ENCODE measurements at places on chromosomes 6 and 20. TPM values are rescaled to one million over a fixed set of nuclear protein-coding genes. Genes with fewer than 3 reads are reported as not detected.

DNA sequence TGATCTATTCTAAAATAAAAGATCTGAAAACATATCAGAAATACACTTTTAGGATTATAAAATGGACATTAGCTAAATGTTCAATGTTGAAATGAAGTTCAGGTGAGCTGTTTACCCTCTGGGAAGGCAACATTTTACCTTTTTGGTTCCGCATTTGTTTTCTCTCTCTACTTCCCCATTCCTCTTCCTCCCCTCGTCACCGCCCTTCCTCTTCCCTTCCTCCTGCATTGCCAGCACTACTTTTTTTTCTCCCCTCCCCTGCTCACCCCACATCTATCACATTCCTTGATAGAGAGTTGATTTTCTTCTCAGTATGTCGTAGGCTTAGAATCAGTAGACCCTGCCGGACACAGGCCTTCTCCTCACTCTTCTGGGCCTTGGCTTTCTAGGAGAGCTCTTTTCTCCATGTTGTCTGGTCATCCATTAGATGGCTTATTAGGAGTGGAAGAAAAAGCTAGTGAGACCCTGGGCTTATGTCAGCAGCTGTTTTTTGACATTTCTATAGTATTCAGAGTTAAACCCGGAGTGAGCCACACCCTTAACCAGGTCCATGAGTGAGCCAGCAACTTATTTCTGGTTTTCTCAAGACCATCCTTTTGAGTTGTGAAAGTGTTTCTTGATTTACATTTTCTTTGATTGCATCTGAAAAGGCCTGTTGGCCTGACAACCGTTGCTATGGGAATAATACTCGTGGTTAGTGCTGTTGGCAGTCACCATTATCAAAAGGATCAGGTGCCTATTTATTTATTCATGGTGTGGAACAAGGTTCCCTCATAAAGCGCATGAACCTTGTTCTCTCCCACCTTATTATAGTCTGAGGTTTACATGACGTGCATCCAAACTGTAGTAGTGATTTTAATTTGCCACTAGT lies 90.9 kb downstream of the DTD1 start:
- no peak overlapping the region for H3K27ac ChIP-seq
- no peaks in the 10 kb centered on the region for H3K4me1 ChIP-seq
- no peak overlapping the region for H3K4me3 ChIP-seq
- H3K27me3 ChIP-seq: no peaks in the 10 kb centered on the region

GRCh38 chr6:30735668-30736314 lies 6.7 kb downstream of the FLOT1 start:
- no peaks in the 10 kb centered on the region for H3K27me3 ChIP-seq
- H3K27ac ChIP-seq: no peak overlapping the region
- DNase-seq: no peak
- peaks cover 38% of the 10 kb centered on the region for H3K36me3 ChIP-seq

GRCh38 chr6:160859822-160860221 lies 131.7 kb upstream of the MAP3K4 start:
- H3K27ac ChIP-seq: no peak overlapping the region
- no peaks in the 10 kb centered on the region for H3K4me1 ChIP-seq
- no peaks in the 10 kb centered on the region for H3K27me3 ChIP-seq
- no peak for DNase-seq

DNA sequence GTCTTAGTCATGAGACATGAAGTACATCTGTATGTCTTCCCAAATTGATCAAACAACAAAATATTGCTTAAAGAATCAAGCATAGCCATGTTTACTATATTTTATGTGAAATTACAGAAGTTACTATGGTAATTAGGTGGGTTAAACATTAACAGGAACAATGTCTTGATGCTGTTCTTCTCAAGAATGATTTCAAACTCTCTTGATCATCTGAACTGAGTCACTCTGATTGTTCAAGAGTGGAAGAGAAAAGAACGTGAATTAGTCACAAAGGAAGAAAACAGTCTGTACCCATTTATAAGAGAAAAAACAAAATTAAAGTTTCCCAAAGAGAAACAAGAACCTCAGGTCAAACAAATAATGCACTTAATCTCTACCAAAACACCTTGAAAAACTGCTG lies 62.2 kb upstream of the NUP153 start:
- peaks cover 32% of the 10 kb centered on the region for H3K36me3 ChIP-seq
- no peak overlapping the region for H3K4me3 ChIP-seq
- H3K27me3 ChIP-seq: no peaks in the 10 kb centered on the region
- no peaks in the 10 kb centered on the region for H3K4me1 ChIP-seq

DNA sequence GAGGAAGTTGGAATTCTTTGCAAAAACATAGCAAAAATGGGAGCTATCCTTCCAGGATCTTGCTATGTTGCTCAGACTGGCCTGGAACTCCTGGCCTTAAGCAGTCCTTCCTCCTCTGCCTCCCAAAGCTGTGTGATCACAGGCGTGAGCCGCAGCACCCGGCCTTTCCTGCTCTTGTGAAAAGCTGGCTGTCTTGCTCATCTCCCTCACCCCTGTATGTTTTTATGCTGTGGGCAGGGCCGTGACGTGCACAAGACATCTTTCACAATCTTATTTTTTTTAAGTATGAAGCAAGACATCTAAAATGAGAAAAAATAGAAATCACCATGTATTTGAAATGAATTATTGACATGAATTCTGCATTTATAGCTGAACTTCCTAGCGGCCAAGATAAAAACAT lies 110.4 kb downstream of the SAMD5 start:
- H3K36me3 ChIP-seq: no peaks in the 10 kb centered on the region
- H3K4me1 ChIP-seq: no peaks in the 10 kb centered on the region
- H3K27me3 ChIP-seq: no peaks in the 10 kb centered on the region
- no peak overlapping the region for H3K4me3 ChIP-seq
- no peak overlapping the region for H3K27ac ChIP-seq

GRCh38 chr6:156779206-156780094 lies 2.3 kb downstream of the ARID1B start:
- peak overlapping the region; percentile 98 for H3K4me3 ChIP-seq
- DNase-seq: peak; percentile 23
- no peaks in the 10 kb centered on the region for H3K36me3 ChIP-seq

DNA sequence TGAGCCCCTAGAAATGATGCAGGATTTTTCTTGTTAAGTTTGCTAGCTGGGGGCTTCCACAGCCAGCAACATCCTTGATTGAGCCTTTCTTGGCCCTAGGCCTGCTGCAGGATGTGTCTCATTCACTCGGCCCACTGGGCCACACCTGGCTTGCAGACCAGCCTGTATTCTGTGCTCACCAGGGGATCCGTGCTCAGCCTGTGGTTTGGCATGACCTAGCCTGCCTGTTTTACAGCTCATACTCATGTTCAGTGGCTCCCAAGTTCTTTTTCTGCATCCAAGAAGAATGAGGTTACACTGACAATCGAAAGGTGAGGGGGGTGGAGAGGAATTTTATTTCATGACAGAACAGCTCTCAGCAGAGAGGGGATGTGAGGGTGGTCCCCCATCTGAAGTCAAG lies 263.4 kb downstream of the RIMS1 start:
- no peaks in the 10 kb centered on the region for H3K36me3 ChIP-seq
- H3K27ac ChIP-seq: no peak overlapping the region
- H3K4me3 ChIP-seq: no peak overlapping the region
- H3K27me3 ChIP-seq: no peaks in the 10 kb centered on the region

GRCh38 chr6:44117397-44118128 lies 9.7 kb downstream of the MRPL14 start:
- no peaks in the 10 kb centered on the region for H3K27me3 ChIP-seq
- peaks cover 5% of the 10 kb centered on the region for H3K4me1 ChIP-seq
- peaks cover 12% of the 10 kb centered on the region for H3K36me3 ChIP-seq
- H3K4me3 ChIP-seq: no peak overlapping the region
- H3K27ac ChIP-seq: no peak overlapping the region

DNA sequence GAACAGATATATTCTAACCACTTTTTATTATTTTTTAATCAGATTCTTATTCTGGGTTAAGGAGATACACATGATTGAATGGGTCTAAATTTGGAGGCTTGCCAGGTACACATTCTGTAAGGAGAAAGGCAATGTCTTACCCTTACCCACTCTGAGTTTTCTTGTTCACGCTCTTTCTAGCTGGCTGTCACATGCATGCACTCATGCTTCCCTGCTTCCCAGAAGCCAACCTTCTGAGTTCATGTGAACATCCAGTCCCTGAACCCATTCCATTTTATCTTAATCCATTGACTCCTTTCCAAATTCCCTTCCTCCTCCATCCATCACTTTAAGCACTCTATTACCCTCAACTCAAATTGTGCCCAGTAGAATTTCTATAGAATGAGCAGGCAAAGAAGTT lies 17.5 kb upstream of the MOCS1 start:
- DNase-seq: peak; percentile 23
- no peaks in the 10 kb centered on the region for H3K4me1 ChIP-seq
- H3K27me3 ChIP-seq: no peaks in the 10 kb centered on the region
- no peak overlapping the region for H3K27ac ChIP-seq
- H3K36me3 ChIP-seq: no peaks in the 10 kb centered on the region
- H3K4me3 ChIP-seq: no peak overlapping the region

DNA sequence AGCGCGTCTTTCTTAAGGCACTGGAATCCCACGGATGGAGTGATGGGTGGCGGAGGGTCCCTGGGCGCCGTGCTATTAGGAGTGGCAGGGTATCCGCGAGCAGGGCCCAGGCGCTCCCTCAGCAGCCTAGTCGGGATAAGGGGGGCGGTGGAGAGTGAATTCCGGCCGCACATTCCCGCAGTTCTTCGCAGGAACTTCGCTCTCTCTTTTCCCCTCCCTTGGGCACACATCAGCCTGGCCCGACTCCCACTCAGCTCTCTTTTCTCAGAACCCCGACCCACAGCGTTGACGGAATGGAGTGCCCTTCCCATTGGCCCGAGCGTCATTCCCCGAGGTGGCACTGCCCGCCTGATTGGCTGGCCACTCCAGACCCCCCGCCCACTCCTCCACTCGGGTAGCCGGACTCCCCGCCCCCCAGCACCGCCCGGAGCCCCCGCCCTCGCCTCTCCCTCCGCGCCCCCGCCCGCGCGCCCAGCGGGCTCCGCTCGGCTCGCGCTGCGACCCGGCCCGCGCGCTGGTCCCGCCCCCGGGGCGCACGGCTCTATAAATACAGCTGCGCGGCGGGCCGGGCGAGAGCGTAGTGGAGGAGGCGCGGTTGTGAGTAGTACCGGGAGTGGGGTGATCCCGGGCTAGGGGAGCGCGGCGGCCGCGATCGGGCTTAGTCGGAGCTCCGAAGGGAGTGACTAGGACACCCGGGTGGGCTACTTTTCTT lies at the start of gene ID4:
TSS of gene ID4 (plus strand) at position 572 of the 712 bp plus-strand sequence. CDS start 385 bp downstream, outside the sequence.
- no peaks in the 10 kb centered on the region for H3K27me3 ChIP-seq
- DNase-seq: peak; percentile 100
- H3K4me1 ChIP-seq: peaks cover 6% of the 10 kb centered on the region
- H3K36me3 ChIP-seq: no peaks in the 10 kb centered on the region

GRCh38 chr6:8829796-8830195 lies 394.5 kb upstream of the SLC35B3 start:
- DNase-seq: no peak
- H3K27ac ChIP-seq: no peak overlapping the region
- no peaks in the 10 kb centered on the region for H3K4me1 ChIP-seq
- H3K27me3 ChIP-seq: no peaks in the 10 kb centered on the region
- H3K4me3 ChIP-seq: no peak overlapping the region

DNA sequence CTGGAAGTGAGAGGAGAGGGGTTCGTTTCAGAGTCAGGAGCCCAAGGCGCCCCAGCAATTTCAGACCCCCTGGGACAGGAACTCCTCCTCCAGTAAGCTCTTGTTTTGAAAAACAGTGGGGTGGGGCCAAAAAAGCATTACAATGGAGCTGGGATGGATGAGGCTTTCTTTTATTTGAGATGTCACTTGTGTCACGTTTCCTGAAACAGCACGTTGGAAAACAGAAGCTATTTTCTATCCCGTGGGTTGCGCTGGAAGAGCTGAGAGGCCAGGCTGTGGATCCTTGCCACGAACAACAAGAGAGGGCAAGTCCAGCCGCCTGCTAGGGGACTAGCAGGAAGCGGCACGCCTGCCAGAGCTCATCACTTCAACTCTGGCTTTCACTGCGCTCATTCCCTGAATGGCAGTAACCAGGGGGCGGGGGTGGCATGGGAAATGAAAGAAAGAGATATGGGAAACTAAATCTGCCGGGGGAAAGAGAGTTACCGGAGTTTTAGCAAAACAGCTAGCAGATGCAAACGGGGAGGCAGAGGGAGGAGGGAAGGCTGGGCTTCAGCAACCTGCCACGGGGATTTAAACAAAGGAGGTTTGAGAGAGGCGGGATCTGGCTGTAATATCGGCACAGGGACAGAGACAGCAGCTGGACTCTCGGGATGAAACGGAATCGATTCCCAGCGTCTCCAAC lies 34.6 kb downstream of the GCNT2 start:
- H3K27ac ChIP-seq: peak overlapping the region; percentile 41
- no peaks in the 10 kb centered on the region for H3K4me1 ChIP-seq
- H3K4me3 ChIP-seq: peak overlapping the region; percentile 7
- no peaks in the 10 kb centered on the region for H3K36me3 ChIP-seq

DNA sequence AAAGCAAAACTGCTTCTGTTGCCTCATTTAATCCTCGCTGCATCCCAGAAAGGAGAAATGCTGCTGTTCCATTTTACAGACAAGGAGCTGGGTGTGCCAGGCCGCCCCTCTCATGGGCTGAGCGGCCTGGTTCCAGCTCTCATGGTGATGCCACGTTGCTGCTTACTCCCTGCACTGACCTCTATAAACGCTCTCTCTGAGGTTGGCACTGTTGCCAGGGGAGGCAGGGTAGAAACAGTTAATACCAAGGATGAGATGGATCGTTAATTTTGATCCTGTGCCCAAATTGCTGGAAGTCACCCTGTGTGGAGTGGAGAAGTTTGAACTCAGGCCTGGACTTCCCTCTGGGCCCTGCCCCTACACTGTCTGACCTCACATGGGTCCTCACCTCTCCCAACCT lies 25.6 kb downstream of the SIRPA start:
- no peaks in the 10 kb centered on the region for H3K4me1 ChIP-seq
- no peaks in the 10 kb centered on the region for H3K36me3 ChIP-seq
- no peak for DNase-seq
- H3K27me3 ChIP-seq: no peaks in the 10 kb centered on the region

IYD gene
- total RNA-seq: 0.77 TPM

DAAM2 gene
- total RNA-seq: 30.3 TPM

CNR1 gene
- 18.3 TPM for total RNA-seq

SNX21 gene
- total RNA-seq: 34.4 TPM

TP53TG5 gene
- not detected for total RNA-seq
